Stimulated activated CD8-positive, alpha-beta memory T cell treated with anti-CD3 and anti-CD28 coated beads, Interleukin-2, amount 100 ng/mL, for 48 hours (primary cell): ENCODE measurements at places on chromosomes 12 and 14.

DNA sequence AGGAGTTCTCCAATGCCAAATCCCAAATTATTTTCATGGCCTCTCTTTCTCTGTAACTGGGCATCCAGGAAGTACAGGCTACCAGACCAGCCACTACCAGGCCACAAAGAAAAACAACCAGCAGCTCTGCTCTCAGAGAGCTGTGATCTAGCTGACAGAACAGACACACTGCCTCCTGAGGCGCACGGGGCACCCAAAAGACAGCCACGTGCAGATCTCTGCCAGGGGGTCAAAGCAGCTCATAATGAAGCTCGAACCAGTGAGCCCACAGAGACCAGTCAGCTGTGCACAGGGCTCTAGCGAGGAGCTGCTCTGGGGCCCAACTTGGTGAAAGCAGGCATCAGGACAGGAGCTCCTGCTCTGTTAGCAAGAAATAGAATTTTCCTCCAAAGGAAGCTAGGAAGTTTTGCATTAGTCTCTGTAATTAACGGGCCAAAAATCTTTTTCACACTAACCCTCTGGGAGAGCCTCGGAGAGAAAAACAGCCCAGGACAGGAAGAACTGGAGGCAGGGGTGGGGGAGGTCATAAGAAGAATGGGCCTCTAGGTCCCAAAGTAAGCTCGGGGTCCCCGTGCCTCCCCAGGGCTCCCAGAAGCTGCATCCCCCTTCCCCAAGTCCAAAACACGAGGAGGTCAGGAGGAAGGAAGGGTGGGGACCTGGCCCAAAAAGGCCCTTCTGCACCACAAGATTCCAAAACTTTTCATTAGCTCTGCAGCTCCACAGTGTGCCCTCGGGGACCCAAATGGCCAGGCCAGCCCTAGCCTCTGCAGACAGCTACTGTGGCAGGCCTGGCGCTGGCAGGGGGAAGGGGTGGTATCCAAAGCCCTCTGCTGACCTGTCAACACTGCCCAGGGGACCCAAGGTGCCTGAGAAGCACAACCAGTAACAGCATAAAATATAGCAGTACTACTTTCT, 30.2 kb downstream of the ACTN1 start:
- no peak for DNase-seq

DNA sequence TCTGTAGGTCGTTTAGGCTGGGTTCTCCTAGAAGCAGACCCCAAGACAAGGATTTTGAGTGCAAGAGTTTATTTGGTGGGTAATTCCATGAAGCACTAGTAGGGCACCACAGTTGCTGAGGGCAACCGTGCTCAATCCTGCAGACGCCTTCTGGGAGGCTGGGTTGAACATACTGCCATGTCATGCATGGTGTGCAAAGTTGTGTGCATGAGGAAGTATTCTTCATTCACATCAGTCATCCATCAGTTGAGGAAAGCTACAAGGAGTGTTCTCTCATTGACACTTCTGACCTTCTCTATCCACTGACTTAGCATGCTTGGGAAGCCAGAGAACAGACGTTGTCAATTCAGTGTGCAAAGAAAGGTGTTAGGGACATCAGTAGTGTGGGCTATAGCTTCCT, 179.2 kb downstream of the PTPN11 start:
- no peak for DNase-seq

DNA sequence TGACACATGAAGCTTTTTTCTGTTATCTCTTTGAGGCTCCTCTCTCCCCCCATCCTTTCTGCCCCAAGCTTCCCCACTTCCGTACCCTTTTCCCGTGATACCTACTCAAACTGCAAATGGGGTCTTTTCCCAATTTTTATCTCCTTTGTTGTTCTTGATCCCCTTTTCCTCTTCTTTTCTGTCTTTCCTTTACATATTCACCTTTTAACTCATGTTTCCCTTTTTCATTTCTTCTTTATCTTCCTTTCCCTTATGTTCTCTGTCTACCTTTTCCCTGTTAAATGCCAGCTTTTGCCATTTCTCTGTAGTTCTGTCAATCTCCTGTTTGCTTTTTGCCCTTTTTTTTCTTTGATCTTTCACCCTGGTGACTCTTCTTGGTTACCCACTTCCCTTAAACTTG, 2.6 kb upstream of the BHLHE41 start:
- DNase-seq, result no peak

DNA sequence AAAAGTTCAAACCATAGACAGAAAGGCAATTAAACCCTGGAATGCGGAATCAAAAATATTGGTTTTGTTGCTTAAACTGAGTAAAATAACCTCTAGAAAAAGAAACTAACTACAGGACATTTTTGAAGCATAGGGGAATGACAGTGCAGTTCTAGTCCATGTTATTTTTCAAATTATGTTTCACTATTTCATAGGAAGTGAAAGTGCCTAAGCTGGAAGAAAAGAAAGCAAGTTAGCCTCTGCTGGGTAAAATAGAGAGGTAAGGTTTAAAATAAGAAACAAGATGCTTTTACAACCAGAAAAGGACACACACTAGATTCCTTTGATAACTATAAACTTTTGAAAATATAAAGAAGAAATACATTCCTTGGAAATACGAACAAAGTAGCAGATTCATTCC, 1.1 kb downstream of the CLECL1 start:
- no peak for DNase-seq

DNA sequence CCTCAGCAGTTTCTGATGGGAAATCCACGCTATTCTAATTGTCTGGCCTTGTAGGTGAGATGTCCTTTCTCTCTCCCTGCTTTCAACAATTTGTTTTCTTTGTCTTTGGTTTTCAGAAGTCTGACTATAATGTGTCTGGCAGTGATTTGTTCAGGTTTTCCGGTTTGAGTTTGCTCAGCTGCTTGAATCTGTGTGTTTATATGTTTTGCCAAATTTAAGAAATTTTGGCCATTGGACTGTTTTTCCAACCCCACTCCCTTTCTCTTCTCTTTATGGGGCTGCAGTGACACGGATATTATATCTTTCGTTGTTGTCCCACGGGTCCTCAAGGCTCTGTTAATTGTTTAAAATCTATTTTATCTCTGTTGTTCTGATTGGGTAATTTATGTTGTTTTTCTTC, 105.0 kb downstream of the ADGRD1 start:
- DNase-seq, result no peak

GRCh38 chr14:42665083-42665482, 1058.4 kb downstream of the LRFN5 start:
- DNase-seq, result no peak

- no peak for DNase-seq
Measured at GRCh38 chr12:92063641-92064040, 82.0 kb downstream of the BTG1 start.

DNA sequence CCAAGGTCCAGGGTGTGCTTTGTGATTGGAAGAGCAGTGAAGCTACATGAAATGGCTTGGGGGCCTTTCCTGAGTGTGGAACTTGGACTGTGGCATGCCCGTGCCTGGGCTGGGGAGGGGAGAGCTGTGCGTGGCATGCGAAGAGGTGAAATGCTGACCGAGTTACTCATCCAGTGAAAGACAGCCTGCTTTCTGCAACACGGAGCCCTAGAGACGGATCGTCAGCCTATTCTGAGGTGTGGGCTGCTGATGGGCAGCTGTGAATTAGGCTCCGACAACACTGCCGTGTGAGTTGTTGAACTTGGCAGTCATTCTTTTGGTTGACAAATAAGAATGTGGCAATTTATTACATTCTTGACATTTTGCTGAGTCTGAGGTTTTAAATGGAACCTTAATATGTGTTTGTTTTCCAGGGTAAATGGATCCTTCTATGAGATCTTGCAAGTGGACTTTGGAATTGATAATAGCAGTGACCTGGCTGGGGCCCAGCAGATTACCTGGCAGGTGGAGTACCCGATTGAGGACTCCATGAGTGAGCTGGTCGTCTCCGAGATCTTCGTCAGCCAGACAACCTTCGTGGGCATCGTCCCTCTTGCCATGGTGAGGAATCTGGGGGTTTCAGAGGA, 453.9 kb downstream of the AACS start:
- no peak for DNase-seq

DNA sequence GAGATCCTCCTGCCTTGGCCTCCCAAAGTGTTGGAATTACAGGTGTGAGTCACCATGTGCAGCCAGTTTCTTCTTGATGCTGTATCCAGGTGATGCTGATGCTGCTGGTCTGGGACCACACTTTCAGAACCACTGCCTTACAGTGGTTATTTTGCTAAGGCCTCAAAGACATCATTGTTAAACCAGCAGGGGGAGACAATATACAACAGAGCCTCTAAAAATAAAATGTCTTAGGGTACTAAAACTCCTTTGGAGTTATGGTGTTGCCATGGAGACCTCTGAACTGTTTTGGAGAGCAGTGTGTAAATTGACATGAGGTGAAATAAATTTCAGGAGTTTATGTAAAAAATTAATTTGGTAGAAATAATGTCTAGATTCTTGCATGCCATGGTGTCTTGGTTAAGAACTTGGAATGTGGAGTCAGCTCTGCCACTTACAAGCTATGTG, 1.1 kb upstream of the ARG2 start:
- no peak for DNase-seq

DNA sequence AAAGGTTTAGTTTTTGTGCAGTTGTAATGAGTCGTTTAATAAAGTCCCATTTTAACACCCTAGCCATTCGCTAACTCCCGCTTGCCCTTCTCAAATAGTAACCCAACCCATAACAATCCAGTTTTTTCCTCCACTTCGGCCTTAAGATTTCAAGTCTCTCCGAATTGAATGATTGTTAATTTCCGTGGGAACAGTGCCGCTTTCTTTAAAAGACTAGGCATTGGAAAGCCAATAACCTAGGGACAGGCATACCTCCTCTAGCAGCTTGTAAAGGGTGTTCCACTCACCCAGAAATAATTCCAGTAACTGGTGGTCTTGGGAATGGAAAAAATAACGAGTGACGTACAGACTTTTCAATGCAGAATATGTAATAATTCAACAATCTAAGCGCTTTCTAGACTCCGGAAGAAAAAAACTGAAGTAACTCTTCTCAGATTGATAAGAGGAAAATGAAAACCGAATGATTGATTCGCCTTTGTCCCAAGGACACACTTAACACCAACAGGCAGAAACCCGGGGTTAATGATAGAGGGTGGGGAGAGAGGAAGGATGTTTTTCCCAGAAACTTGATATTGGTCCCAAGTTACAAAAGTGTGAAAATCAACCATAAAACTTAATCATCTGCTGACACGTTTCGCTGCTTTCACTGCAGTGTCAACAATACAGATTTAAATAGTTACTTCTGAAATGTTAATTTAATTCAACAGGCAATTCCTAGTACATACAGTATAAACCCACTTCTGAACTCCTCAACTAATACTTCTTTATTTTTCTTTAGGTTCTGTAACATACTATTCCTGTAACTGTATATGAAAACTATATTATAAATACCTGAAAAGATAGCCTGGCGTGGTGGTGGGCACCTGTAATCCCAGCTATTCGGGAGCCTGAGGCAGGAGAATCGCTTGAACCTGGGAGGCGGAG, 1.0 kb upstream of the SINHCAF start:
- no peak for DNase-seq

- DNase-seq, result no peak
Measured at GRCh38 chr12:54195737-54196347, 7.1 kb upstream of the SMUG1 start.

DNA sequence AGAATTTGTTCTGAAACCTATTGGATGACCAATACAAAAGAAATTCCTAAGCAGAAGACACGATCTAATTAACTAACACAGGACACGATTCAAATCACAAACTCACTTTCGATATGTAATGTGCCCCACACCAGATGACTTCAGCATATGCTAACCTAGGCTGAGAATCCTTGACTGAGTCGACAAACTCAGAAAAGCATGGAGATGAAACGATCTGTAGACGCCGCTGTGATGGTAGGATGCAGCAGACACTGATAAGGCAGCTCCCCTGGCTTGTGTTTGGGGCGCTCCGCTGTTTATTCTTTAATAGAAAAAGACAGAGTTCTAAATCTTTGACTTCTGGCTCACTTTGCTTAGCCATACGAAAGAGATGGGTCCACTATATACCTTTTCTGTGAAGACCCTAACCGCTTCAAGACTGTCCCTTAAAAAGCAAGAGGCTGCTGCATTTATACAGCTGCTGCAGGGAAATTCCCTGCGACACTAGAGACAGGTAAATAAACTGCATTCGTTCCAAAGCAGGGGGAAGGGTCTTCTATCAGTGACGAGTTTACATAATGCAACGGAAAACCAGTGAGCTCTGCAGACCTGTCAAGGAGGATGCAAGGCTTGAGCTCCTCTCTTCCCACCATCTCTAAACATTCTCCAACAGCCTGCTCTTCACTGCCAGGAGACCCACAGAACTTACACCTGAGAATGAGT, 929 bp downstream of the CHD8 start:
- no peak for DNase-seq

DNA sequence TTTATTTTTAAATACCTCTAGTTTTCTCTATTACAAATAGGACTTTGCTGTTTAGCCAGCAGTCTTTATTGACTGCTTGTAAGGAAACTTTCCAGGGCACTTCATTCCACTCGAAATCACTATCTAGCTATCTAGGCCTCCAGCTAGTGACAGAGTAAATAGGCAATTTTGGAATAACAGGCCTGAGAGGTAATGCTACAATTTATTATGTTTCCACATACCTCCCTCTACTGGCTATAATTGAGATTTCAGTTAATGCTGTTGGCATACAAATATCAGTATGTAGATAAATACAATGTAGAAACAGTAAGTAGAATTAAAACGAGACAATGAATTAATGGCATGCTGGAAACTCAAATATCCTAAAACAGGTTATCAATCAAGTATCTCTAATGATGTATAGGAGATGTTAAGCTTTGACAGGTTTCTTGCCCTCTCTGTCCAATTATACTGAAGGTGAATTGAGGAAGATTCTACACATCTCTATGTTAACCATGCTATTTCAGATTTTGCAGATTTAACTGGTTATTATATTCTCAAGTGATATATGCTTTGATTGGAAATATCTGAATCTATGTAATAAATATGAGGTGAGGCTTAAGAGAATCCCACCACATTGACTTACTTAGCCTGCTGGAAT, 7.2 kb downstream of the DTD2 start:
- DNase-seq, result no peak
